IMR-90 (cell line): ENCODE measurements at places on chromosomes 12 and 14. TPM values are rescaled to one million over a fixed set of nuclear protein-coding genes. Genes with fewer than 3 reads are reported as not detected.

DNA sequence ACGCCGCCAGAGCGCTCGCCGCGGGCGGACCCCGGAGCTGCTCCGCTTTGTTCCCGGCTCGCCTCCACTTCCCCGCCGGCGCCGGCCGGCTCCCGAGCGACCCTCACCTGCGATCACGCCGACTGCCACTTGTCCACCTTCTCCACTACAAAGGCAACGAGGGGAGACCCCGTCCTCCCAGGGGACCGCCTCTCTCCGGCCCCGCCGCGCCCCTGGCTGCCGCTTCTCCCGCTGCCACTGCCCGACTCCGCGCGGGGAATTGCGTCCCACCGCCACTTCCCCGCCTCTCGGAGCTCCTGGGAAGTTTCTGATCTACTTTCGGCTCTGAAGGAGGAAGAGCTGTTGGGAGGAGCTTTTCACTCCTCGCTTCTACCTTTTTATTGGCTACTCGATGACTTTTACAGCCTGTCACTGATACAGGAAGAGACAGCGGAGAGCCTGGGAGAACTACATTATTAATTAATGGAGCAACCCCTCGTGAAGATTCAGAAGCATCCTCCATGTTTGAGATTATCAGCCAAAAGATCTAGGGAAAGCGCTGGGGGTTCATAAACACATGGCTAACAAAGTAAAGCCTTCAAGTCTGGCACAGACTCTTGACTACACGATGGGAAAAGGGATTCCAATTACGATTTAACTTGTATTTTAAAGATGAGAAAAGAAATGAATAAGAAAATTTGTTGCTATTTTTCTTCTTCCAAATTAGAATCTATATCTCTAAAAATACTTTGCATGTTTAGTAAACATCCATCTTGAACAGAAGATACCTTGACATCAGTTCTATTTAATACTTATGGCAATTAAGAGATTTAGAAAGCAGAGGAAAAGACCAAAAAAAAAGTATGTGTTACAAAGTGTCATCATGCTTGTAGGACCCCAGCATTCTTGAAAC, at the start of gene BAZ1A:
BAZ1A (minus strand) TSS at position 330 of the 892 bp plus-strand sequence. CDS start 756 bp downstream, outside the sequence.
- H3K4me1 ChIP-seq = peaks cover 2% of the 10 kb centered on the region; the same call in 1 of the 2 replicates
- H3K27me3 ChIP-seq = no peaks in the 10 kb centered on the region
- DNase-seq = peak; percentile 91

GRCh38 chr14:74348735-74349463, 628 bp downstream of the VRTN start:
- no peaks in the 10 kb centered on the region for H3K36me3 ChIP-seq
- DNase-seq = no peak
- peaks cover 61% of the 10 kb centered on the region for H3K27me3 ChIP-seq
- no peaks in the 10 kb centered on the region for H3K4me1 ChIP-seq
- H3K27ac ChIP-seq = no peak overlapping the region
- H3K4me3 ChIP-seq = no peak overlapping the region

- no peak overlapping the region for H3K4me3 ChIP-seq
- peaks cover 9% of the 10 kb centered on the region for H3K36me3 ChIP-seq
- DNase-seq = peak; percentile 24
- no peak overlapping the region for H3K27ac ChIP-seq
Measured at GRCh38 chr14:90300611-90301047, 31.1 kb downstream of the NRDE2 start.

GRCh38 chr14:88166616-88167015, 156.5 kb downstream of the KCNK10 start:
- no peaks in the 10 kb centered on the region for H3K36me3 ChIP-seq
- no peaks in the 10 kb centered on the region for H3K4me1 ChIP-seq
- H3K27ac ChIP-seq = no peak overlapping the region
- peak; percentile 11 for DNase-seq
- no peak overlapping the region for H3K4me3 ChIP-seq

KCNH5 gene
- under 0.01 TPM in 2 replicates for total RNA-seq

ERG28 gene
- 0.90 and 1.9 TPM in 2 replicates for total RNA-seq

DNA sequence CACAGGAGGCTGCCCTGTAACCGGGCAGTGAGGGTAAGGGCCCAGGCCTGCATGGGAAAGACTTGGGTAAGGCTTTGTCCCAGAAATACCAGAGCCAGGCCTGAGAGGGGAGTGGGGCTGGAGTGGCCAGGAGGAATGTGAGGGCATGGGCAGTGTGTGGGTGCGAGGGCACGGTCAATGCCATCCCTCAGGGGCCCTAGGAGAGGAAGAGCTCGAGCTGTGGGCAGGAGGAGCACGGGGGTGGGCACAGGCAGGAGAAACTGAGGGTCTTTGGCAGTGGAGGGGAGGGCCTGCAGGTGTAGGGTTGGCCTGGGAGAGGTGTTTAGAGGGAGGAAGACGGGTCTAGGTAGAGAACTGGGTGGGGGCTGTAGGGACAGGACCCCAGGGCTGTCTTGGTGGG, 381.6 kb downstream of the TMEM121 start:
- no peak for DNase-seq
- no peaks in the 10 kb centered on the region for H3K4me1 ChIP-seq
- H3K4me3 ChIP-seq = no peak overlapping the region
- no peak overlapping the region for H3K27ac ChIP-seq

GRCh38 chr14:23524954-23525353, 26.6 kb downstream of the ZFHX2 start:
- H3K4me3 ChIP-seq = no peak overlapping the region
- no peaks in the 10 kb centered on the region for H3K36me3 ChIP-seq
- no peak for DNase-seq
- no peaks in the 10 kb centered on the region for H3K27me3 ChIP-seq
- no peak overlapping the region for H3K27ac ChIP-seq
- H3K4me1 ChIP-seq = no peaks in the 10 kb centered on the region

- no peaks in the 10 kb centered on the region for H3K4me1 ChIP-seq
- no peak overlapping the region for H3K27ac ChIP-seq
- no peaks in the 10 kb centered on the region for H3K27me3 ChIP-seq
- no peak for DNase-seq
- no peak overlapping the region for H3K4me3 ChIP-seq
Measured at GRCh38 chr12:122862872-122863701, 27.8 kb downstream of the HIP1R start.

DNA sequence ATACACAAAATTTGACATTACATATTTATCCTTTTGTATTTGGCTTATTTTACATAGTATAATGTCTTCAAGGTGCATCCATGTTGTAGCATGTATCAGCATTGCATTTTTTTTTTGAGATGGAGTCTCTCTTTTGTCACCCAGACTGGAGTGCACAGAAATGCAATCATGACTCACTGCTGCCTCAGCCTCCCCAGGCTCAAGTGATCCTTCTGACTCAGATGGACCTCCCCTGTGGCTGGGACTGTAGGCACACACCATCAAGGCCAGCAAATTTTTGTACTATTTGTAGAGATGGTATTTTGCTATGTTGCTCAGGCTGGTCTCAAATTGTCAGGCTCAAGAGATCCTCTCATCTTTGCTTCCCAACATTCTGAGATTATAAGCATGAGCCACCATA, 214.4 kb upstream of the ALG10B start:
- H3K27me3 ChIP-seq = no peaks in the 10 kb centered on the region
- H3K36me3 ChIP-seq = no peaks in the 10 kb centered on the region
- no peak for DNase-seq

GRCh38 chr14:67815573-67816225, 691 bp downstream of the ZFYVE26 start:
- no peaks in the 10 kb centered on the region for H3K27me3 ChIP-seq
- H3K4me1 ChIP-seq = peaks cover 2% of the 10 kb centered on the region; the same call in 1 of the 2 replicates
- H3K4me3 ChIP-seq = peak overlapping the region; percentile 78
- H3K36me3 ChIP-seq = peaks cover under 1% of the 10 kb centered on the region

ACSS3 gene
- 1.4 and 2.0 TPM in 2 replicates for total RNA-seq

ST8SIA1 gene
- total RNA-seq = 0.28 TPM in 1 of 2 replicates, not detected in the other

DNA sequence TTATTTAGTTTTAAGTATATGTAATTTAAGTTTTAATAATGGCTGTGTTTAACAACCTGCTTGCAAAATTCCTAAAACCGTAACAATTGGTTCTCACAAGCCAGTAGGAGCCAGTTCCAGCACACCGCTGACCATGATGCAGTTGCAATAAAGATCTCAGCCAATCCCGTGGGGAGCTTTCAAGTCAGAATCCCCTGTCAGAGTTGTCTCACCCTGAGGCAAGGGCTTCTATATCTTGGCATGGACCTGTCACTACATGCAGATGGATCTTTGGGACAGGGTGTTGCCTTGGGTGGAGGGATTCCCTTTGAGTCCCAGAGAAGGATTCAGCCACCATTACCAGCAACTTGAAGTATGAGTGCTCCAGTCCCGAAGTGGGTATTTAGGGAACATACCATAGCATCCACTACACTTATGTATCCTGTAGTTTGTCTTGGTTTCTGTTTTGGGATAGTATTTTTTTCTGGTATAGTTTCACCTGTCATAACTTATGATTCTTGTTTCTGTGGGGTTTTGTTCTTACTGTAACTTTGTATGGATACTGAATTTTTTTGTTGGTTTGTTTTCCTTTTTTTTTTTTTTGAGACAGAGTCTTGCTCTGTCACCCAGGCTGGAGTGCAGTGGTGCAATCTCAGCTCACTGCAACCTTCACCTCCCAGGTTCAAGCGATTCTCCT, 30.1 kb upstream of the LIMA1 start:
- H3K4me1 ChIP-seq = peaks cover 6% of the 10 kb centered on the region
- H3K36me3 ChIP-seq = no peaks in the 10 kb centered on the region
- no peak overlapping the region for H3K4me3 ChIP-seq

DNA sequence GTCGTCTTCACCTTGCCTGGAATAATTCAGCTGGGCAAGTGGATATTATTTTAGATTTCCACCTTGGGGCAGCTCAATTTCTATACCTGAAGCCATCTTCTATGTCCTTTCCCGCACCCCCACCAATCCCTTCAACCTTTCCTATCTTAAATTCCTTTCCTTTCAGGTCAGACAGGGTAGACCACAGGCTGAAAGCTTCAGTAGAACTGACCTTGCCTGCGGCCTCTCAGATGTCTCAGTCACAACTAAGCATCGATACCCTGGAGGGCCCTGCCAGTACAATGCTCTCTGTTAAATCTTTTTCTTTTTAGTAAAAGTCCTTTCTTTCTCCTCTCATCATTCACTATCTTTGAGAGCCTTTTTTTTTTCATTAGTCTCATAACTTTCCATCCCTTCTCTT, 38.9 kb downstream of the SLC2A14 start:
- no peaks in the 10 kb centered on the region for H3K4me1 ChIP-seq
- DNase-seq = peak; percentile 12
- peaks cover 1% of the 10 kb centered on the region; the same call in 1 of the 2 replicates for H3K27me3 ChIP-seq
- H3K36me3 ChIP-seq = no peaks in the 10 kb centered on the region
- no peak overlapping the region for H3K27ac ChIP-seq
- no peak overlapping the region for H3K4me3 ChIP-seq

GRCh38 chr12:89085421-89085820, 266.9 kb downstream of the DUSP6 start:
- no peak overlapping the region for H3K27ac ChIP-seq
- no peak overlapping the region for H3K4me3 ChIP-seq
- H3K27me3 ChIP-seq = no peaks in the 10 kb centered on the region
- no peak for DNase-seq
- peaks cover 4% of the 10 kb centered on the region for H3K4me1 ChIP-seq

DNA sequence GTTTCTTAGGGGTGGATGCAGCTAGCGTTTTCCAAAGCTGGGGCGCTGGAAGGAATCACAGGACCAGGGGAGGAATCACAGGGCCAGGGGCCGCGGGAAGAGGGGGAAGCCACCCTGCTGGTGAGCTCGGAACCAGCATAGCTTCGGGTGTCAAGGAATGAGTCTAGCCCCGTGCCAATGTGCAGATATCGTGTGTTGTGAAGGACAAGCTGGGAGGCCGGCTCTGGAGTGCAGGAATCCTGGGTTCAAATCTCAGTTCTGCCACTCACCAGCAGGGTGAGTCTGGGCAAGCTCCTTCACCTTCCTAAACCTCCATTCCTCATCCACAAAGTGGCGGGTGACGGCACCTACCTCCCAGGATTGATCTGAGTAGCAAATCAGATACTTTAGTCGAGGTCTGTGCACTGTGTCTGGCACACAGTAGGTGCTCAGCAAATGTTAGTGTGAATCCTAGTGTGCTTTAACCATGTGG, 53.6 kb upstream of the RIN3 start:
- no peak overlapping the region for H3K4me3 ChIP-seq
- no peaks in the 10 kb centered on the region for H3K27me3 ChIP-seq
- peaks cover 6% of the 10 kb centered on the region for H3K4me1 ChIP-seq
- H3K36me3 ChIP-seq = no peaks in the 10 kb centered on the region
- no peak overlapping the region for H3K27ac ChIP-seq
- no peak for DNase-seq

GRCh38 chr14:88311780-88312179, 11.3 kb downstream of the KCNK10 start:
- H3K27me3 ChIP-seq = no peaks in the 10 kb centered on the region
- H3K4me3 ChIP-seq = no peak overlapping the region
- no peak for DNase-seq

FOXN4 gene
- not detected in 2 replicates for total RNA-seq

GRCh38 chr12:6204533-6205143, 4.4 kb downstream of the CD9 start:
- no peak for DNase-seq
- H3K27ac ChIP-seq = no peak overlapping the region
- no peaks in the 10 kb centered on the region for H3K27me3 ChIP-seq
- no peaks in the 10 kb centered on the region for H3K36me3 ChIP-seq
- no peak overlapping the region for H3K4me3 ChIP-seq

- H3K27ac ChIP-seq = 0 out of 2 replicates have a peak overlapping the region, but pooled peaks have one; percentile 2
- no peaks in the 10 kb centered on the region; the same call in 1 of the 2 replicates for H3K4me1 ChIP-seq
- no peaks in the 10 kb centered on the region for H3K27me3 ChIP-seq
- peak overlapping the region; percentile 81 for H3K4me3 ChIP-seq
- peak; percentile 6 for DNase-seq
- H3K36me3 ChIP-seq = no peaks in the 10 kb centered on the region
Measured at GRCh38 chr14:21454843-21455544, 929 bp downstream of the CHD8 start.

GRCh38 chr12:105659355-105660075, 329.0 kb downstream of the C12orf75 start:
- peaks cover 16% of the 10 kb centered on the region for H3K27me3 ChIP-seq
- no peak overlapping the region for H3K4me3 ChIP-seq
- H3K27ac ChIP-seq = no peak overlapping the region
- no peaks in the 10 kb centered on the region for H3K4me1 ChIP-seq
- no peak for DNase-seq

DLK1 gene
- under 0.01 TPM in 1 of 2 replicates, not detected in the other for total RNA-seq

- no peak overlapping the region for H3K27ac ChIP-seq
- DNase-seq = no peak
- no peaks in the 10 kb centered on the region for H3K4me1 ChIP-seq
- no peaks in the 10 kb centered on the region; the same call in 1 of the 2 replicates for H3K27me3 ChIP-seq
- no peak overlapping the region for H3K4me3 ChIP-seq
Measured at GRCh38 chr12:66304296-66304900, 2.1 kb downstream of the HELB start.

DNA sequence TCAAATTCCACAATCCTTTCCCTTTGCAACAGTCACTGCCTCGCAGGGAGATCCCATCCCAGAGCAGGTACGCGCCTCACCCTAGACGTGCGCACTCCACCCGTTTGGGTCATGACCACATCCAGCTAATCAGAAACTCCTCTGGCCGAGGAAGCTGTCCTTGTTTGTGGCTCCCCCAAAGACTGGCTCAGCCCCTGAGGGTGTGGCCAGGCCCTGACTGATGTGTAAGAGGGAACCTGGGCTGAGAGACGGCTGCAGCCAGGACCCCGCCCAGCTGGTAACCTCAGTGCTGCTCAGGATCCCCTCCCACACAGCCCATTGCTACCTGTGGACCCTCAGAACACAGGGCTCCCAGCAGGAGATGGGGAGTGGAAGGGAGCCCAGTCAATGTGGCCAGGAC, 183.2 kb upstream of the SFSWAP start:
- no peaks in the 10 kb centered on the region for H3K4me1 ChIP-seq
- no peak overlapping the region for H3K27ac ChIP-seq
- no peak overlapping the region for H3K4me3 ChIP-seq
- no peaks in the 10 kb centered on the region for H3K27me3 ChIP-seq

- H3K27ac ChIP-seq = no peak overlapping the region
- H3K4me1 ChIP-seq = peaks cover 11% of the 10 kb centered on the region
- no peak overlapping the region for H3K4me3 ChIP-seq
- H3K27me3 ChIP-seq = no peaks in the 10 kb centered on the region
- no peaks in the 10 kb centered on the region for H3K36me3 ChIP-seq
- DNase-seq = peak; percentile 89
Measured at GRCh38 chr14:65169351-65169750, 67.0 kb upstream of the MAX start.
